ENCODE measurements at places on chromosomes 1 and 21. TPM values are rescaled to one million over a fixed set of nuclear protein-coding genes. Genes with fewer than 3 reads are reported as not detected.
A peak's percentile ranks its signal among the peaks of the same experiment; 100 is the strongest.

Gene NID1
- 28.5 TPM for total RNA-seq

Gene LRRC39
- total RNA-seq, result 0.37 TPM

Gene CACNA1S
- total RNA-seq, result 0.04 TPM

Gene E2F2
- 5.1 TPM for total RNA-seq

Gene S100A10
- 160 TPM for total RNA-seq

- no peaks in the 10 kb centered on the region for H3K36me3 ChIP-seq
- DNase-seq, result no peak
- H3K4me1 ChIP-seq, result peaks cover 4% of the 10 kb centered on the region
- no peaks in the 10 kb centered on the region for H3K27me3 ChIP-seq
- no peak overlapping the region for H3K4me3 ChIP-seq
- H3K27ac ChIP-seq, result no peak overlapping the region
These were observed 49.5 kb upstream of the MRPS6 start for GRCh38 chr21:34023691-34024373.

DNA sequence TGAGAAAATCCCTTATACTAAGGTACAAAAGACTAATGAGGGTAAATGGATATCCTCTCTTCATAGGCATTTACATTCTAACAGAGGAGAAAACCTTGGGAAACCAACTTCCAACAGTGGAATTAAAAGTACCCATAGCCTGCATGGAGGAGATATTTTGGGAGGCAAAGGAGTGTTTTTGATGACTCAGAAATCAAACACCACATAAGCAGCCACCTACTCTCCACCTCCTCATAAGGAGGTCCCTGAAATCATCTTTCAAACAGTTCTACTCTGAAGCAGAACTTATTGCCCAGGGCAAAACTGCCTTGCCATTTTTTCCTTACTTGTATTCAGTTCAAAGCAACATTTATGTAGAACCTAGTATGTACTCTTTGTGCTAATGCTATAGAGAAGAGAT is 211.3 kb downstream of the KCNH1 start:
- no peaks in the 10 kb centered on the region for H3K27me3 ChIP-seq
- H3K4me3 ChIP-seq, result no peak overlapping the region
- H3K36me3 ChIP-seq, result peaks cover 4% of the 10 kb centered on the region
- H3K27ac ChIP-seq, result no peak overlapping the region

DNA sequence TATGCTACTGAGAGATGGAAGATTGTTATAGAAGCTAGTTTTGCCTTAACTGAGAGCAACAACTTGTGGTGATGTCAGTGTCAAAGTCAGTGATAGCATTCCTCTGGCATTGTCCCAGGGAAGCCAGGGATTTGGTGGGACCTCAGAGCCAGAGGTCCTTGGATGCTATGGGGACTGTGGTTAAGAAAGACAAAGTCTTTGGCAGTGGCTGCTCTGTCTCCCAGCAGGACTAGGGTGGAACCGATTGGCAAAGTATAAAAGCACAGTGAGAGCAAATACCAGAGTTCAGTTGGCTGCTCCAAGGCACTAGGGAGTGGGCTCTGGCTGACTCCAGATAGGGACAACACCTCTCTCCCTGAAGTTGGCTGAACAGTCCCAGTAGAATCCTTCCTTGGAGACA is 104.8 kb downstream of the GDAP2 start:
- no peak overlapping the region for H3K4me3 ChIP-seq
- no peak for DNase-seq
- H3K36me3 ChIP-seq, result peaks cover 3% of the 10 kb centered on the region
- H3K4me1 ChIP-seq, result no peaks in the 10 kb centered on the region
- H3K27ac ChIP-seq, result no peak overlapping the region

- H3K27me3 ChIP-seq, result no peaks in the 10 kb centered on the region
- DNase-seq, result no peak
- H3K4me3 ChIP-seq, result no peak overlapping the region
- H3K36me3 ChIP-seq, result no peaks in the 10 kb centered on the region
These were observed 14.9 kb upstream of the NPPB start for GRCh38 chr1:11873395-11874257.

DNA sequence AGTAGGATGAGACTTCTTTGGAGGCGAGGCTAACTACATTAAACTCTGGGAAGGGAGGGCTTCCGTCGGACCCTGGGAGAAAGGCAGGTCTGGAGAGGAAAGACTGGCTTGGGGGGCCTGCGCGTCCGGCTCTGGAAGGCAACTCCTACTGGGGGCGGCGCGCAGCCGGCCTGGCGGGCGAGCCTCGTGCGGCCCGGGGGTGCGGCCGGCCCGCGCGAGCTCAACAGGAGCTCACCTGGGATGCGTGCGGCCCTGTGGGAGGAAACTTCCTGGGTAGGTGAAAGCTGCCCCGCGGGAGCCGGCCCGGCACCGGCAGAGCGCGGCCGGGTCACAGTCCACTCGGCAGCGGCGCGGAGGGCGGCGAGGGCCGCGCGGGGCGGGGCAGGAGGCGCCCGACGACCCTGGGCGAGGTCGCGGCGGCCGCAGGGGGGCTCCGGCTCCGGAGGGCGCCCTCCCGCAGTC is 449 bp downstream of the EPS15 start:
- DNase-seq, result peak; percentile 53
- H3K27me3 ChIP-seq, result no peaks in the 10 kb centered on the region
- no peak overlapping the region for H3K27ac ChIP-seq
- H3K4me1 ChIP-seq, result no peaks in the 10 kb centered on the region
- H3K4me3 ChIP-seq, result peak overlapping the region; percentile 85

- no peak for DNase-seq
- no peak overlapping the region for H3K27ac ChIP-seq
- no peaks in the 10 kb centered on the region for H3K36me3 ChIP-seq
- no peaks in the 10 kb centered on the region for H3K27me3 ChIP-seq
- H3K4me3 ChIP-seq, result peak overlapping the region; percentile 23
These were observed 69.8 kb upstream of the ATP5PO start for GRCh38 chr21:33985117-33986050.

DNA sequence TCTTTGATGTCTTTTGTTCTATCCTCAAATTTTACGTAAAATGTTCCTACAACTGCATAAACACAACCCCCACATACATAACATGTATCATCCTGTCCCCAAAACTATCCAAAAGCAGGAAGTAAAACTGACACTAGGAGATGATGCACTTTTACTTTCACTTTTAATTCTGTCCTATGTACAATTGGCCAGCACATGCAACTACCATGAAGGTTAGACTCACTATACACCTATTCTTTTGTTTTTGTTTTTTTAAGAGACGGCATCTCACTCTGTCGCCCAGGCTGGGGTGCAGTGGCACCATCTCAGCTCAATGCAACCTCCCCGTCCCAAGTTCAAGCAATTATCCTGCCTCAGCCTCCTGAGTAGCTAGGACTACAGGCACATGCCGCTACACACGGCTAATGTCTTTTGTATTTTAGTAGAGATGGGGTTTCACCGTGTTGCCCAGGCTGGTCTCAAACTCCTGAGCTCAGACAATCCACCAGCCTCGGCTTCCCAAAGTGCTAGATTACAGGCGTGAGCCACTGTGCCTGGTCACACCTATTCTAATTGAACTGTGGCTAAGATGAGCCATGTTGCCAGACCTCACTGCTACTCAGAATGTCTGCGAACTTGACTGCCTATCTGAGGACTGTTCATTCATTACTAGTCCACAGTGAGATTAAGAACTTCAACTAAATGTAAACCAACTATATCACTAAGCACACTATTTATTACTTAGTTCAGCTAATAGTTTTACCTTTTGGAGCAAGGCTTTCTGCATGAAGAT is 48.0 kb downstream of the TOR3A start:
- peaks cover 18% of the 10 kb centered on the region for H3K36me3 ChIP-seq
- DNase-seq, result no peak
- H3K4me3 ChIP-seq, result no peak overlapping the region
- H3K27ac ChIP-seq, result no peak overlapping the region

DNA sequence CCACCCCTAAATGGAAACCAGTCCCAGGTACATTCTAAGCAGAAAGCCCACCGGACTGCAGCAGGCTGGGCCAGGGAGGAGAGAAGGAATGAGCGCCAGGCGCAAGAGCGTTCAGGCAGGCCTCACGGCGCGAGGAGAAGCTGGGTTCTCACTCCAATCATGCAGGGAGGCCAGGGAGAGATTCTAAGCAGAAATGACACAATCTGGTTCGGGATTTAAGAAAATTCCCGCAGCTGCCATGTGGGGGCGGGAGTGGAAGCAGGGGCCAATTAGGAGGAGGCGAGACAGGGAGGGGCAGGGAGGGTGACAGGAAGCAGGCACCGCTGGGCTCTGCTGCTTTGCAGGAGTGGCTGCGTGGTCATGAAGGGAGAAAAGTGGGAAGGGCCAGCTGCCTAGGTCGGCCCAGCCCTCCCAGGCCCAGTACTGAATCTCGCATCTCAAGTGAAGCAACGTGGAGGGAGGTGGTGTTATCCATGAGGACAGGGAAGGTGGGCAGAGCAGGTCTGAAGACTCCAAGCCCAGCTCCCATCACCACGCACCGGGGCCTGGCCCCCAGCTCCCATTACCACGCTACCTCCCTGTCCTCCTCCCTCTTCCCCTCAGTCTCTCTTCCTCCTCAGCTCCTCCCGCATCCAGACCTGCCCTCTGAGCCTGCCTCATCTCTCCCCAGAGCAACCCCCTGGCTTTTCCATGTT is 11.8 kb downstream of the NPHP4 start:
- H3K27me3 ChIP-seq, result no peaks in the 10 kb centered on the region
- DNase-seq, result peak; percentile 95
- no peaks in the 10 kb centered on the region for H3K4me1 ChIP-seq
- H3K27ac ChIP-seq, result no peak overlapping the region
- H3K36me3 ChIP-seq, result peaks cover 22% of the 10 kb centered on the region
- peak overlapping the region; percentile 46 for H3K4me3 ChIP-seq

DNA sequence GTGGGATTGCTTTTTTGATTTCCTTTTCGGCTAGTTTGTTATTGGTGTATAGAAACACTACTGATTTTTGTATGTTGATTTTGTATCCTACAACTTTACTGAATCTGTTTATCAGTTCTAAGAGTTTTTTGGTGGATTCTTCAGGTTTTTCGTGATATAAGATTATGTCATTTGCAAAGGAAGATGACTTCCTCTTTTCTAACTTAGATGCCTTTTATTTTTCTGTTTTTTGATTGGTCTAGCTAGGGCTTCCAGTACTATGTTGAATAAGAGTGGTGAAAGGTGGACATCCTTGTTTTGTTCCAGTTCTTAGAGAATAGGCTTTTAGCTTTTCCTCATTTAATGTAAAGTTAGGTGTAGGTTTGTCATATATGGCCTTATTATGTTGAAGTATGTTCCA is 13.1 kb upstream of the NHLH2 start:
- DNase-seq, result no peak
- no peaks in the 10 kb centered on the region for H3K36me3 ChIP-seq
